ENCODE measurements at places on chromosomes 16 and 17.

GRCh38 chr17:5841862-5842261, 228.3 kb upstream of the WSCD1 start:
- DNase-seq: no peak

- no peak for DNase-seq
Measured at GRCh38 chr17:4163951-4164350, 21.0 kb downstream of the CYB5D2 start.

DNA sequence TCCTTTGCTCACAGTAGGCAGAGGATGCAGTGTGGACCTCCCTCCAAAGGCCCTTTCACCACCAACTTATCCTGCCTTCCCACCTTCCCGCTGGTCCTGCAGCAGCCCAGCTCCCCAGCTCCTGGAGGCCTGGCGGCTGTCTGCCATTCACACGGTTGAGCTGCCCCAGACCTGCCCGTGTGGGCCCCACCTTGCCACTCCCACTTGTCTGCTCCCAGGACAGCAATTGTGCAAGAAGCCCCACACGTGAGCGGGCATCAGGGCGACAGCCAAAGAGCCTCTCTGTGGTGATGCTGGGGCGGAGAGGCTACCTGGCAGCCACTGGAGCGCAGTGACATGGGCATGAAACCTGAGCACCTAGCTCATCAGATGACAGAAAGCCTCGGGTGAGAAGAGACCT, 248.6 kb upstream of the MAF start:
- no peak for DNase-seq

DNA sequence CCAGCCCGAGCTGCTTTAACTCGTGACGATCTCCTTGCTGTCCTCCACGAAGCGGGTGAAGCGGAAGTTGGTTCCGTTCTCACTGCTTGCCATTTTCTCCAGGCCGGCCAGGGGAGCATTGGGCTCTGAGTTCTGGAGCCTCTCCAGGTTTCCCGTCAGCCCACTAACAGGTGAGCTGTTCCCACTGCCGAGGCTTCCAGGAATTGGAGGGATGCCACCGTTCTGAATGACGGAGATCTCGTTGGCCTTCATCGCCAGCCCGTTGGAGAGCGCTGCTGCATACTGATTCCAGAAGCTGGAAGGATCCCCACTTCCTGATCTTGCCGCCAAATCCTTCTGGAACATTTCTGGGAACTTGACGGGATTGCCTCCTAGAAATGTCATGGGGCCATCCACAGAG, 14.0 kb downstream of the SALL1 start:
- DNase-seq: no peak

DNA sequence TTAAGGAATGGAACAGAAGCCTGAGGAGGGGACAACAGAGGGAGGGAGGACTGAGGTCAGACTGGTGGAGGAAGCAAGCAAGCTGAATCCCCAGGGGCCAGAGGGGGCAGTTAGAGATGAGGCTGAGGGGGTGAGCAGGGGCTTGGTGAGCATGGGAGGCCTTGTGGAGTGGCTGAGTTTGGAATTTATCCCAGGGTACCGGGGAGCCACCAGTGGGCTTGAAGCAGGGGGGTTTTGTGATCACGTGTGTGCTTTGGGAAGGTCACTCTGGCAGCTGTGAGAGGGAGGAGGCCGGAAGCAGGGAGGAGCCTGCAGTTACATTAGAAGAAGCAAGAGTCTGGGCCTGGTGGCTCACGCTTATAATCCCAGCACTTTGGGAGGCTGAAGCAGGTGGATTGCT, 9.8 kb upstream of the CTCF start:
- DNase-seq: no peak

DNA sequence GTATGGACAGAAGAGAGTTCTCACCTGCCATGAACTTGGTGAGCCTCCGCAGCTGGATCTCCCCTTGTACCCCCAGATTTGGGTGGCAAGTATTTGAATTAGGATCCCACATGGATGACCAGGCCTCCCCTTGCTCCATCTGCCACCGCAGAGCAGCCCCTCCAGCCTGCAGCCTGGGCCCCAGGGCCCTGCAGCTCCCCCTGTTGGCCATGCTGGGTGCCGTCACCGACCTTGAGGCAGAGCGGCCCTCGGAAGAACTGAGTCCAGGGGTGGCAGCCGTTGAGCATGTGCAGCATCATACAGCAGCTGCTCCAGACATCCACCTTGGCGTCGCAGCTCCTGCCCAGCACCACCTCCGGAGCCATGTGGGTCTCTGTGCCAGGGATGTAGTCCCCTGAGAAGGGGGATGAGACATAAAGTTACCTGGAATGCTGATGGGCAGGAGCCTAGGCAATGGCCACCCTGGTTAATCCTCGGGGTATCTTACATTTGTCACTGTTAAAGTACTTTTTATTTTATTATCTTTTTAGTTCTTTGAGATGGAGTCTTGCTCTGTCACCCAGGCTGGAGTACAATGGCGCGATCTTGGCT, 9.0 kb upstream of the SPATA32 start:
- no peak for DNase-seq

GRCh38 chr16:82633964-82634600, 7.3 kb downstream of the CDH13 start:
- no peak for DNase-seq
